CD4-positive, alpha-beta memory T cell (primary cell): ENCODE measurements at places on chromosomes 6 and 20.

- no peak for DNase-seq
Measured at GRCh38 chr20:36344517-36345132, 38.5 kb downstream of the DLGAP4 start.

DNA sequence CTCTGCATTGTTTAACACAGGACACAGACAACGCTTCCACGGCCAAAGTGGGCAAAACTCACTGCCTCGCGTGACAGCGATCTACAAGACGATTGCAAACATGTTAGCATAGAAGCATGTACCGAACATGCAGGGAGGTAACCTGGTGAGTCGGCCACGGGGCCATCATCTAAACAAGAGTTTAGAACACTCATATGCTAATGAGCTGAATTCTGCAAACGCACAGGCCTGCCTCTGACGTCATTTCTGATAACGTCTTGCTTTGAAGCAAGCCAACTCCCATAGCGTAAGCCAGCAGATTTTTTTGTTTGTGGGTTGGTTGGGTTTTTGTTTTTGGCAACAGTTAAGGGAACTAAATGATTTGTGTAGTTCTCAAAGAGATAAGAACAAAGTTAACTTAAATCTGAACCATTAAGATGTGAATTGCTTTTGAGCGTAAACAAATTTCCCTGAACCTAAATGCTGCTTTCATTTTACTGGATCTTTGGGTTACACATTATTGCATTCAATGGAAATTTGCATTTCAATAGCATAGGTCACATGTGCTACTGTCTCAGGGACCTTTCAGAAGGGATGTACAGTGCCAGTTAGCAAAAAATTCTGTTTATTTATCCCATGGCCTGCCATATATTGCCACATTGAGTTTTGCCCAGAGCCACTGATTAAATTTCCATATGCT, 184.5 kb upstream of the PDE10A start:
- no peak for DNase-seq

DNA sequence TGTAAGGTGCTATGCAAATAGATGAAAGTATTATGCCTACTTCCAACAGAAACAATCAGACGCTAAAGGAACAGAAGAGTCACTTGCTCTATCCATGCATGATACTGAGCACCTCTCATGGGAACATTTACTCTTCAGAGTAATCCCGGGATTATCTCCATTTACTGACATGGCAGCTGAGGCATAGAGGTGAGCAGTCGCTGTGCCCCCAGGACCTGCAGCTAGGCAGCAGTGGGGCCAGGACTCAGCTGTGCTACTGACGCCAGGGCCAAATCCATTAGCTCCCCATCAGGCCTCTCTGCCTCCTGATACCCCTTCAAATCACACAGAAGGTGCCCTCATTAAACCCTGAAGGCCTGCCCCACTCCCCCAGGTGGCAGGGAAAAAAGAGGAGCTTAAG, 51.9 kb downstream of the TRAM2 start:
- DNase-seq, result no peak

DNA sequence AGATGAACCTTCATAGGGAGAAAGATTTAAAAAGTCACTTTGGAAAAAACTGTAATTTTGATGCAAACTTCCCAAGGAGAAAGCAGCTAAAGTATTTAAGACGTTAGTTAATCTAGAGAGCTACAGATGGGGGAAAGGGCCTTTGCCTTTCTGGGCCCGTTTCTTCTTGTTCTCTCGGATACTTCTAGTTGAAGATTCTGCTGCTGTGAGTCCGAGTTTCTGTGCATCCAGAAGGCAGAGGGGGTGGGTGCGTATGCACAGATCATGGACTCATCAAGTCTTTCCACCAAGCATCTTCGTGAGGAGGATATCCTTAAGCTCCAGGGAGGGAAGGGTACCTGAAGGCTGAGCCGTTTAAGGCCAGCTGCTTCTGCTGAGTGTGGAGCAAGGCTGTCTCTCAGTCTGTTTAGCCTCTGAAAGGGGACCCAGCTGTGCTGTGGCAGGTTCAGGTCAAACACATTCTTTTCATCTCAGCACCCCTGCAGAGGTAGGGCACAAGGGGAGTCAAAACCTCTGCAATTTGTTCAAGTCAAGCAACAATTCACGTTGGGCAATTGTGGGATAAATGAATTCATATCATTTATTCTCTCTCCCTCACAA, 4.3 kb downstream of the LAMP5 start:
- no peak for DNase-seq

DNA sequence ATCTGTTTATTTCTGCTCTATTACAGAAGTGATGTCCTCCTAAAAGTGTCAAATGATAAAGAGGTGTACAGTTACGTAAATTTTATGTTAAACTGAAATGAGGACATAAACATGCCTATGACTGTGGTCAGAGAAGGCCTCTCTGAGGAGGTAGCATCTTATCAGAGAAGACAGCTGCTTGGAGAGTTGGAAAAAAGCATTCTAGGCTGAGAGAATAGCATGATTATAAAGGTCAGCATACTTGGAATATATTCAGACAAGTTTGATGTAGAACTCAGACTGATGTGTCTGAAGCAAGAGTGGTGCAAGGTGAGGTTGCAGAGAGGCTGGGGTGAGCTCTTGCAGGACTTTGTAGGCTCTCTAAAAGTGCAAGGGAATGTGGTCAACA, 3.1 kb upstream of the PCNA start:
- DNase-seq, result no peak

- no peak for DNase-seq
Measured at GRCh38 chr6:16683641-16684194, 77.5 kb downstream of the ATXN1 start.

DNA sequence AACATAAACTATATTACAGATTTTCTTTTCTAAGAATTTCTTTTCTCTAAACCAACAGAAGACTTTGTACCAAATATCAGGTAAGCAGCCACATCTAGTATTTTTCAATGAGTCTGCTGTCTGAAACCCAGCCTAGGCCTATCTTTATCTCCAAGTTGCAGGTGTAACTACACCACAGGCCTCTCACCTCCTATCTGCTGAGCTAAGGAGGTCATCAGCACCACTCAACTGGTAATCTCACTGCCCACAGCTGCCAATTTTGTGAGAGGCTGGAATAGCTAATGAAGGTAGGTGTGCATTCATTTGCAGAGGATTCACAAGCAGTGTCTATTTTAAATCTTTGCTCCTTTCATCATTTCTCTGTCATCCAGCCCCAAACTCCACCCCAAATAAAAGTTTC, 584.8 kb downstream of the HDGFL1 start:
- no peak for DNase-seq

DNA sequence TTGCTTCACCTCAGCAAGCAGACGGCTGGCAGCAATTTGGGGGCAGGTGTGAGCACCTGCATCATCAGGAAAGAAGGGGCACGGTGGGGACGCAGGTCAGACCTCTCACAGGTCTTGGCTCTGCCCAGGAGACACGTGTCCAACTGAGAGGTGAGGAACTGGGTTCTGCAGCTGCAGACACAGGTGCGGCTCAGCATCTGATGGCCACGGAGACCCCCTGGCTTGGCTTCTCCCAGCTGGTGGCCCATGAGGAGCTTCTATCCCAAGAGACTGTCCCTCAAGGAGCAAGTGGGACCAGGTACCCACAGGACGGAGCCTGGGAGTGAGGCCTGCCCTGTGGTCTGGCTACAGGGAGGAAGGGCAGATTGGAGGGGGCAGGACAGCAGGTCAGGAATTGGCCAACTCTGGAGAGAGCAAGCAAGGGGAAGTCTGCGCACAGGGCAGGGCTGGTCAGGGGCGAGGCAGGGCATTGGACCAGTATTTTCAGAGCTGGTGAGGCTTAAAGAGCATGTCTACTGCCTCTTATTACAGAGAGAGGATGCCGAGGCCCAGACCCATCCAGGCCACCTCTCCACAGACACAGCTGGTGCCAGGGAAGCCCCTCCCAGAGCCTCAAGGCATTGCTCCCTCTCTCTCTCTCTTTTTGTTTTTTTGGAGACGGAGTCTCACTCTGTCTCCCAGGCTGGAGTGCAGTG, 4.2 kb downstream of the STMN3 start:
- peak; percentile 24 for DNase-seq

DNA sequence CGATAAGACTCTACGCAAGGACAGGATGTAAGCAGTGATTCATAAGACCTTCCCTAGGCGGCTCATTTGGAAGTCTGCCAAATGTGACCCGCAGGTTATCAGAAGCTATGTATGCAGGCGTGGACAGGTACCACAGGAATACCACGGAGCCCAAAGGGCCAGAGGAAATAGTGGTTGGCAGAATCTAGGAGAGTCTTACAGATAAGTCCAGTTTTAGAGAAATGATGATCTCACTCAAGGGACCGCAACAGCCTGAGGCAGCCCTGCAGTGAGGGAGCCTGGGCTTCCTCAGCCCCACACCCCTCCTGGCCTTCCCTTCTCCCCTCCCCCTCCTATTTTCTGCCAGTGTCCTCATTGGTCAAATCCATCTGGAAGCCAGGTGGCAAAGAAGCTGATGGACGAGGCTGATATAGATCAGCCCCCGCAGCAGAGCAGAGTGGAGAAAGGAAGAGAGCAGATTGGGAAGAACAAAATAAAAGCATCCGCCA, 110.6 kb downstream of the FNDC1 start:
- no peak for DNase-seq

- no peak for DNase-seq
Measured at GRCh38 chr6:154187203-154187602, 148.2 kb downstream of the OPRM1 start.

DNA sequence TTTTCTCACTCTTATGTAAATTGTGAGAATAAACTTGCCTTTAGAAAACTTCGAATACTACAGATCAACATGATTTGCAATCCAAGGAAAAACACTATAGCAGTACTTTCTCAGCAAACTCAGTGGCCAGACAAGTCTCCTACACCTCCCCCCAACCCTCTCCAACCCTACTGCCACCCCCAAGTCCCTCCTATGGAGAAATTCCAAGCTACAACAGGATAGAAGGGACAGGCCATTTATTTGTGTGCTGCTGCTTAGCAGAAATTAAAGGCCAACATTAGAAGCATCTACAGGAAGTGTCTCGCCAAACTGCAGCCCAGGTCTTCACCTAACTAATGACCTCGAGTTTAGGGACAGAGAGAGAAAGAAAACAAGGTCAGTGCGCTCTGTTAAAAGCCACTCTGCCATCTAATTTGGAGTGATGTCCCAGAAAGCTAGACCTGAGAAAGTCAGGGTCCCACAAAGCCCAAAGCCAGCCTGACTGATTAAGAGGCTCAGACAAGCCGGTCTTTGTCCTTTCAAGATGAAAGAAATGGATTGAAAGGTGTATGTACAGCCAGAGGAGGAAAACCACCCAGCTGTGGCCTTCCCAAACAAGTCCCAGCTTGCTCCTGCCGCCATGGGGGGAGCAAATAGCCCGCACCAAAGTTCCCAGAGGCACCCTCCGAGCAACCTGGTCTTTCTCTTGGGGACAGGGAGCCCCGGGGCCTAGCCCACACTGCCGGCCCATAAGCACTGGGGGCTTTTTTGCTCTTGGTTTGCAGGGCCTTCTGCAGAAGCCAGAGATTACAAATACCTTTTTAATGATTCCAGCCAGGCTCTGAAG, 3.4 kb downstream of the BMP7 start:
- no peak for DNase-seq

GRCh38 chr6:31227143-31227542, 44.7 kb downstream of the HLA-C start:
- no peak for DNase-seq

- no peak for DNase-seq
Measured at GRCh38 chr6:141996823-141997222, 135.9 kb upstream of the GJE1 start.

DNA sequence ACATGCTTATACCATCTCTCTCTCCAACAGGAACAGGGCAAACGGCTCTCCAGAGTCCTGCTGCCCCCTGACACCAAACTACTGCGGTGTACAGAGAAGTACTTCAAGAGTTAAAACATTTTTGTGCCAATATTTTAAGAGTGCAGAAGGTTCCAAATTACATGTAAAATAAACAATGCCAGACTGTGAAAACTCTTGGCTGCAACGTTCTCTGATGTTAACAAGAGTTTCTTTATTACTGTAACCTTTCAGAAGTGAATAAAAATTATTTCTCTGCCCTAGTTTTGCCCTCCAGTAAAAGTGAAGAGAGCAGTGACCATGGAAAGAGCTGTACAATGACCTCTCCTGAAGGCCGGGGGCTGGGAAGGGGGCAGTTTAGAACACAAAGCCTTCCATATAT, 41.4 kb upstream of the FAM83C start:
- DNase-seq, result no peak

- DNase-seq, result no peak
Measured at GRCh38 chr20:22700367-22700766, 116.0 kb upstream of the FOXA2 start.

- DNase-seq, result no peak
Measured at GRCh38 chr6:143784316-143784715, 58.8 kb upstream of the LTV1 start.

- DNase-seq, result peak; percentile 12
Measured at GRCh38 chr6:37731888-37732287, 34.2 kb upstream of the MDGA1 start.

- DNase-seq, result no peak
Measured at GRCh38 chr20:55353206-55353605, 652.1 kb downstream of the CBLN4 start.
